ENCODE measurements at places on chromosomes 5 and 9. TPM values are rescaled to one million over a fixed set of nuclear protein-coding genes. Genes with fewer than 3 reads are reported as not detected.

GRCh38 chr5:50965654-50966375 lies 299.4 kb downstream of the PARP8 start:
- DNase-seq, result no peak
- no peak overlapping the region for H3K4me3 ChIP-seq
- no peak overlapping the region for H3K27ac ChIP-seq
- no peaks in the 10 kb centered on the region for H3K36me3 ChIP-seq
- peaks cover 23% of the 10 kb centered on the region for H3K4me1 ChIP-seq

DNA sequence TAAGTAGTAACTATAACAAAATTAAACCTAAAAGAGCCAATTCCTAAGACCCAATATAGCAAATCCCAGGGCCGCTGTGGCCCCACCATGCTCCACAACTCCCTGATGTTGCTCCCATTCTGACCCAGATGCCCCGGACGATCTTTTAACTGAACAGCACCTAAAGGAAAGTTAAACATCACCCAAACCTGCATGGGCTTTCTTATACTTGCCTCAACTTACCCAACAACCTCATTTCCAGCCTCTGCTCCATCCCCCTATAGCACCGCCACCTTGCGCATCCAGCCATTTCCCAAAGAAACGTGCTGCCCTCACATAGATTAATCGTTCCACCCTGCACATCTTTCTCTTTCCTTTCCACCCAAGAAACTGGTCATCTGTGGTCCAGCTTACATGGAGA lies 54.6 kb downstream of the ZNF354C start:
- no peak overlapping the region for H3K4me3 ChIP-seq
- no peak overlapping the region for H3K27ac ChIP-seq
- peaks cover 13% of the 10 kb centered on the region for H3K36me3 ChIP-seq
- DNase-seq, result no peak

DNA sequence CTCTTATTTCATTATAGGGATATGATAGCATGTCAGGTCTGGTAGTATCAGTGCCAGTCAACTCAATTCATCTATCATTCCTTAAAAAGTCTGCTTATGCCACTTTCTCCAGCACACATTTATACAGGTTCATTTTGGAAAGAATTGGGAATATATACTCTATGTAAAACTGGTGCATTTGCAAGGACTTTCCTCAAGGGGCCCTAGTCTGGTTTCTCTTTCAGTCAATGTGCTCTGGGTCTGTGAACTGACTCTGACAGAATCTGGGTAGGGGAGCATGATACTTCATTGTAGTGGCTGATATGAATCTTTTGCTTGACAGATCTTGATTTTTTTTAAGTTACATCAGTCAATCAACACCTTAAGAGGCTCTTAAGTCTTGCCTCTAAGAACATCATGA lies 313.9 kb downstream of the HTR1A start:
- DNase-seq, result no peak
- H3K4me1 ChIP-seq, result no peaks in the 10 kb centered on the region
- no peak overlapping the region for H3K4me3 ChIP-seq
- H3K36me3 ChIP-seq, result no peaks in the 10 kb centered on the region

GRCh38 chr9:32413424-32413823 lies 29.0 kb downstream of the ACO1 start:
- no peaks in the 10 kb centered on the region for H3K27me3 ChIP-seq
- DNase-seq, result no peak
- no peak overlapping the region for H3K27ac ChIP-seq
- peaks cover 23% of the 10 kb centered on the region for H3K36me3 ChIP-seq
- H3K4me1 ChIP-seq, result no peaks in the 10 kb centered on the region
- no peak overlapping the region for H3K4me3 ChIP-seq

- no peak overlapping the region for H3K27ac ChIP-seq
- H3K27me3 ChIP-seq, result no peaks in the 10 kb centered on the region
- no peaks in the 10 kb centered on the region for H3K36me3 ChIP-seq
- H3K4me3 ChIP-seq, result no peak overlapping the region
- no peaks in the 10 kb centered on the region for H3K4me1 ChIP-seq
These were observed 23.1 kb upstream of the FOXD1 start for GRCh38 chr5:73471654-73472053.

GRCh38 chr5:143001764-143002351 lies 231.7 kb downstream of the ARHGAP26 start:
- peak overlapping the region; percentile 4 for H3K27ac ChIP-seq
- peaks cover 28% of the 10 kb centered on the region for H3K4me1 ChIP-seq
- H3K27me3 ChIP-seq, result no peaks in the 10 kb centered on the region
- peak overlapping the region; percentile 17 for H3K4me3 ChIP-seq

- H3K4me1 ChIP-seq, result peaks cover 18% of the 10 kb centered on the region
- no peak overlapping the region for H3K27ac ChIP-seq
- no peak overlapping the region for H3K4me3 ChIP-seq
- H3K36me3 ChIP-seq, result no peaks in the 10 kb centered on the region
- DNase-seq, result no peak
These were observed 27.0 kb downstream of the CDKN2A start for GRCh38 chr9:21967169-21967568.

- H3K4me1 ChIP-seq, result no peaks in the 10 kb centered on the region
- H3K27ac ChIP-seq, result peak overlapping the region; percentile 44
- no peak for DNase-seq
- H3K27me3 ChIP-seq, result no peaks in the 10 kb centered on the region
- no peaks in the 10 kb centered on the region for H3K36me3 ChIP-seq
These were observed 4.8 kb downstream of the FAM78A start for GRCh38 chr9:131271506-131271931.

DNA sequence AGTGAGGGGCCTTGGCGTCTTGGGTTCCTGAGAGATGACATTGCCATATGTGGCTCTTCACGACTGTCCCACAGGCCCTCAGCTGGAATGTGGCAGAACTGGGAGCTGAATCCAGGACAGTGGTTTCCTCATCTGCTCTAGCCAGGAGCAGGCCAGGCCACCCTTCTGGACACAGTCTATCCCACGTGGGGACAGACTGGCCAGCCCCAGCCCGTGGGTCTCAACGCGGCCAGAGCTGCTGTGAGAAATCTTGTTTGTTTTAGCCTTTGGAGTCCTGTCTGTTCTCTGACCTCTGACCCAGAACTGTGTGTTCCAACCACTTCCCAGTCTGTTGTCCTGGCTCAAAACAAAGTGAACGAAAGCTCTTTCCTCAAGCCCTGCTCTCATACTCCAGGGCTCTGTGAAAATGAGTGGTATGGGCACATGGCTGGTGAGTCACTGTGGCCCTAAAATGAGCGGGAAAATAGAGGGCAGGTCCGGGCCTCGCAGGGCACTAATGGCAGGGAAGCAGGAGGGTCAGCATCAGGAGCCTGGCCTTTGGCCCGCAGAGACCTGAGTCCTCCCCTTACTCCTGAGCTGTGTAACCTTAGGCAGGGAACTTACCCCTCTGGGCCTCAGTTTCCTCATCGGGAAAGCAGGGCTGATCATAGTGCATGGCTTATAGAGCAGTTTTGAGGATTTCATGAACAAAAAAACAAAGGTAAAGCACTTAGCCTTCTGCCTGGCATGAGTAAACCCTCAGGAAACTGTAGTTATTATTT lies 34.8 kb upstream of the GLRX start:
- peak; percentile 31 for DNase-seq
- no peaks in the 10 kb centered on the region for H3K27me3 ChIP-seq
- peak overlapping the region; percentile 97 for H3K27ac ChIP-seq
- no peaks in the 10 kb centered on the region for H3K36me3 ChIP-seq
- peaks cover 40% of the 10 kb centered on the region for H3K4me1 ChIP-seq

DNA sequence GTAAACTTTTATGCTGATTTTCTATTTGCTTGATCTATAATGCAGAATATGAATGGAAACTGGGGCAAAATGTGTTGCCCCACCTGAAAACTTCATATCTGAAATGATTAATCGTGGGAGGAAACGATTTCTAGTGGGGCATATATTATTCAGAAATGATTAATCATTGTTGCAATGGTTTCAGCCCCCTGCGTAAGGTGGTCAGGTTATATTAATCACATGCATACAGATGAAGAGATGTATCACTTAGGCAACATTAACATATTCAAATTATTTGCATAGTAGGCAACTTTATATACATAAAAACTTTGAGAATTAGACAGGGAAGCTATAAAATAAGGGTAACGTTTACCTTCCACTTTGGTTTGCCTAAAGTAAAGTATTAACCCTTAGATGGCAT lies 49.8 kb downstream of the LSM11 start:
- no peak overlapping the region for H3K4me3 ChIP-seq
- peaks cover 15% of the 10 kb centered on the region for H3K36me3 ChIP-seq
- no peaks in the 10 kb centered on the region for H3K27me3 ChIP-seq
- H3K27ac ChIP-seq, result no peak overlapping the region
- DNase-seq, result no peak
- peaks cover 7% of the 10 kb centered on the region for H3K4me1 ChIP-seq

- no peaks in the 10 kb centered on the region for H3K36me3 ChIP-seq
- no peak overlapping the region for H3K4me3 ChIP-seq
- no peak for DNase-seq
- H3K4me1 ChIP-seq, result peaks cover 56% of the 10 kb centered on the region
- H3K27me3 ChIP-seq, result no peaks in the 10 kb centered on the region
These were observed 104.7 kb downstream of the C9orf152 start for GRCh38 chr9:110103257-110103656.

- H3K27ac ChIP-seq, result peak overlapping the region; percentile 24
- no peaks in the 10 kb centered on the region for H3K27me3 ChIP-seq
- H3K36me3 ChIP-seq, result no peaks in the 10 kb centered on the region
- no peak for DNase-seq
These were observed 137.3 kb downstream of the LHFPL2 start for GRCh38 chr5:78511121-78511906.

- H3K36me3 ChIP-seq, result no peaks in the 10 kb centered on the region
- DNase-seq, result no peak
- no peaks in the 10 kb centered on the region for H3K4me1 ChIP-seq
- no peak overlapping the region for H3K27ac ChIP-seq
These were observed 69.0 kb upstream of the DAPK1 start for GRCh38 chr9:87428659-87429058.

GRCh38 chr5:173529861-173530260 lies 86.6 kb downstream of the BOD1 start:
- H3K27me3 ChIP-seq, result no peaks in the 10 kb centered on the region
- H3K4me1 ChIP-seq, result no peaks in the 10 kb centered on the region
- no peaks in the 10 kb centered on the region for H3K36me3 ChIP-seq

DNA sequence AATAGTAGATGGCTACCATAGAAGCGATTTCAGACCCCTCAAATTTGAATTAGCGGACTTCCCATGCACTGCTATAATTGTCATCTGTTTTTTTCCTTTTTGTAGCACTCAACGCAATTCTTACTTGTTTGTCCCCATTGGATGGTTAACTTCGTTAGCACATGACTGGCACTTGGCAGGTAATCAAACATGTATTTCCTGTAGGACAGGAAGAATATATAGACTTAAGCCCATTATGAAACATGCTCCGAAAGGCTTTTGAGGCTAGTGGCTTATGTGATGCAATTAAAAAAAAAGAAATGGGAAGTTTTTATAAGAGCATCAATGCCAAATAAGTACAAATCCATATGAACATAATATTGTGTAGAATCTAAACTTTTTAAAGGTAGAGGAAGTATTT lies 301.2 kb downstream of the PSAT1 start:
- no peaks in the 10 kb centered on the region for H3K27me3 ChIP-seq
- DNase-seq, result no peak
- no peak overlapping the region for H3K27ac ChIP-seq
- H3K36me3 ChIP-seq, result no peaks in the 10 kb centered on the region
- no peaks in the 10 kb centered on the region for H3K4me1 ChIP-seq

DNA sequence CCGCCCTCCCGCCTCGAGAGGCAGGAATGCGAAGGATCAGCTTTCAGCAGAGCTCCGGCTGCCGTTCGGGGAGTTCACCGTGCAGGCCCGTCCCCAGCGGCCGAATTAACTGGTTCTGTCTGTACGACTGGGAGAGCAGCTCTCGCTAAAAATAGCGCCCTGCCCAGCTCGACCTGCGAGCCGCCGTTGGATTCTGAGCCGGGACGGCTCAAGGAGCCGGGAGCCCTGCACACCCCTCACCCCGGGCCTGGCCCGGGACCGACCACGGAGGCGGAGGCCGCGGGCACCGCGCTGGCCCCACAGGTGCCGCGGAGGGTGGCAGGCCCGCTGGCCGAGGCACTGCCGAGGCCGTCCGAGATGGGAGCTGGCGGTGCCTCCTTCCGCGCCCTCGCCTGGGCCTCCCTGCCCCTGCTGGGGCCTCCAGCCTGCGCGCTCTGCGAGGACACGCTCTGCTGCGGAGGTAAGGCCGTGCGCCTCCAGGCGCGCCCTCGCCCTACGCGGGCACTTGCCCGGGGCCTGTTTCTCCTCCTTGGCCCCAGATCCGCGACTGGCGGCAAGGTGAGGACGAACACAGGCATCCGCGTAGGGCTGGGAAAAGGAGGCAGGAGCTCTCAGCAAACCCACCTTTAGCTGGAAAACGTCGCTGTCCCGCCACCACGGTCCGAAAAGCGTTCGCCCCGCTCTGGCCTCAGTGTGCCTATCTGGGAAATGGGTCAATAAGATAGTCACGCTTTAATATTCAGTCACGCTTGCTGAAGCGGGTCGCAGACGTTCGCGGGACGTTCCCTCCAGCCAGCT lies 53.1 kb upstream of the DAB2IP start:
- no peak for DNase-seq
- no peaks in the 10 kb centered on the region for H3K36me3 ChIP-seq
- H3K4me1 ChIP-seq, result peaks cover 22% of the 10 kb centered on the region
- H3K27me3 ChIP-seq, result no peaks in the 10 kb centered on the region
- H3K27ac ChIP-seq, result peak overlapping the region; percentile 71

- no peak overlapping the region for H3K27ac ChIP-seq
- no peaks in the 10 kb centered on the region for H3K4me1 ChIP-seq
These were observed 173.4 kb upstream of the STK32A start for GRCh38 chr5:147061431-147061830.

- H3K27me3 ChIP-seq, result no peaks in the 10 kb centered on the region
- H3K4me1 ChIP-seq, result peaks cover 25% of the 10 kb centered on the region
- no peak for DNase-seq
- no peaks in the 10 kb centered on the region for H3K36me3 ChIP-seq
- H3K4me3 ChIP-seq, result no peak overlapping the region
These were observed 4.0 kb downstream of the ENC1 start for GRCh38 chr5:74636552-74636951.

GRCh38 chr5:160061770-160062169 lies 52.8 kb downstream of the TTC1 start:
- no peak for DNase-seq
- no peaks in the 10 kb centered on the region for H3K27me3 ChIP-seq
- no peak overlapping the region for H3K27ac ChIP-seq
- H3K4me1 ChIP-seq, result no peaks in the 10 kb centered on the region
- peaks cover 49% of the 10 kb centered on the region for H3K36me3 ChIP-seq

- no peak overlapping the region for H3K4me3 ChIP-seq
- H3K36me3 ChIP-seq, result no peaks in the 10 kb centered on the region
- no peaks in the 10 kb centered on the region for H3K27me3 ChIP-seq
- H3K27ac ChIP-seq, result no peak overlapping the region
These were observed 32.1 kb downstream of the SNX24 start for GRCh38 chr5:122877518-122877917.

LRRC14B gene
- not detected for total RNA-seq

CDH9 gene
- not detected for total RNA-seq

DIPK1B gene
- total RNA-seq, result 4.8 TPM

PCDHGB2 gene
- 9.7 TPM for total RNA-seq

AGPAT2 gene
- 50.2 TPM for total RNA-seq

ZBTB5 gene
- total RNA-seq, result 15.0 TPM

HMMR gene
- not detected for total RNA-seq

SHOC1 gene
- not detected for total RNA-seq

DBH gene
- total RNA-seq, result not detected

FOXD4L6 gene
- not detected for total RNA-seq

All from thoracic aorta (tissue), 2 donors.